ENCODE measurements at places on chromosomes 5 and 9.

- no peak for DNase-seq
Observed at GRCh38 chr5:133232011-133232410, 180.2 kb downstream of the HSPA4 start.

DNA sequence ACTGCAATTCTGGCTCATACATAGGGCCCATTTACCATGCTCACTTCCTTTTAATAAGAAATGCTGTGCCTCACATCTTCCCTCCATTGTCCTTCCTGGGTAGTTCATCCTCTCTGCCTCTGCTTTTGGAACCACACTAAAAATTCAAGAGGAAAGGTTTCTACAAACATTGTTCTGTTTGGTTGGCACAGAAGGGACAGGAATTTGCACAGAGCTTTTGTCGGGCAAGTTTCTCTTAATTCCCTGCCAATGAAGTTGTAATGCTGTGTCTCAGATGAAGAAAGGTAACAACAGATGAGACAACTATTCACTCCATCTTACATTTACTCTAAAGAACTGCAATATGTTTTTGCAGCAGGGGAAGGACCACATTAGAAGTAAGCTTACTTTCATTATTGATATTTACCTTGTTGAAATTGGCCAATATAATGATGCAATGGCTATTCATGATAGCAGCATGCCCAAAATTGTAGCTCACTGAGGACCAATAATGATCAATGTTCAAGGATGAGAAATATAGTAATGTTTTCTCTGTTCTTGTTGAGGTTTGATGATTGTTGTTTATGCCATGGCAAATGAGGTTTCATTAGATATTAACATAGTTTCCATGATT lies 82.5 kb upstream of the HMHB1 start:
- no peak for DNase-seq

- DNase-seq = no peak
Observed at GRCh38 chr5:80703747-80704146, 49.0 kb upstream of the DHFR start.

- DNase-seq = no peak
Observed at GRCh38 chr5:151053796-151054462, 26.9 kb downstream of the TNIP1 start.

- DNase-seq = no peak
Observed at GRCh38 chr5:172079876-172080275, 73.4 kb upstream of the FBXW11 start.

DNA sequence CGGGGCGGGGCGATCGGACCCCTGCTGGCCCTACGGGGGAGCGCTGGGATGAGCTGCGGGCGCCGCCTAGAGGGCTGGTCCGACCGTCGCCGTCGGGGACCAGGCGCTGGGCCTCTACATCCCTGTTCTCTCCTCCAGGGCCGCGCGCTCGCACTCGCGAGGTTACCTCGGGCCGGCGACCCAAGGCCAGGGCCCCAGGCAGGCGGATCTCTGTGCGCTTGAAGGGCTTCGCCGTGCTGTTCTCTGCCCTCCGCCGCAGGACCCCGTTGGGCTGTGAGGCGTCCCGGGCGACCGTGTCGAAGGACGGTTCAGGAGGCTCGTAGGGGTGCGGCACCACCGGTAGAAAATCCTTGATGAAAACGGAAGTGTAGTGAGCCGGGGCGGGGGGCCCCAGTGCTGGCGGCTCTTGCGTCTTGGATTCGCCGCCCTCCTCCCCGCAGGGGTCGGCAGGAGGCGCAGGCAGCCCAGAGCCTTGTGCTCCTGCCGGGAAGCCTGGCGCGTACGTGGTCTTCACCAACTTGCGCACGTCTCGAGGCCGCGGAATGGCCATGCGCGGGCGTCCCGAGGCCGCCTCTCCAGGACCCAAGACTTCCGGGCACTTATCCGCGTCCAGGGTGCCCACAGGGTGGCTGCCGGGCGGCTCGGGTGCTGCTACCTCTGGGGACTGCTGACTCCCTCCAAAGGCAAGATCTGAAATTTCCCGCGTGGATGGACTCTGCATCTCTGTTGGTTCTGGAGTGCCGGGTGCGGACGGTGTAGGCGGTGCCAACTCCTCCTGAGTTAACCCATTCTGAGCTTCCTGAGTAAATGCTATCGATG lies 2.0 kb downstream of the PROB1 start:
- peak; percentile 81 for DNase-seq

DNA sequence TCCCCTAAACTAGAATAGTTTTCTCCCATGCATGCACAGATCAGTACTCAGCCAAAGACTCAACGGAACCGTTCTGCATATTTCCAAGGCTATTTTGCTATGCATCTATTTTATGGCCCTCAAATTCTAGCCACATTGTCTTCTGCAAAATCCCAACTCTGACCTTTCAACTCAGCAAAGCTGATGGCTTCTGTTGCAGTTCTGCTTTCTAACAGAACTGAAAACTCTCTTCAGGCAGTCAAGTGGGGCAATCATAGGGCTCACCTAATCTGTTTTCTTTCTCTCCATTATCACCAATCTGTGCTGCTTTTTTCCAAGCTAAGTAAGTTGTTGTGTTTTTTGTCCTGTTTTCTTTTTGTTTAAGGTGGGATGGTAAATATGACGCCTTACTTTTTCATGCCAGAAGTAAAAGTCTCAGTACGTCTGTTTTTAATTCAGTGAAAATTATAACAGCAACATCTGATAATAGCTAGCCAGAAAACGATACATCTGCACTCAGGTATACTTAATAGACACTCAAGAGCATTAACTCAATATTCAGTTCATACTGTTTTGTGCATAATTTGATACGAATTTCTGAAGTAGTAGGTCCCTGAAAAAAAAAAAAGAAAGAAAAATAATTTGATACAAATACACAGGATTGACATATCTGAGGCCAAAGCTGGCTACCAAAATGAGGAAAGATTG lies 454.3 kb downstream of the TLE1 start:
- DNase-seq = no peak

DNA sequence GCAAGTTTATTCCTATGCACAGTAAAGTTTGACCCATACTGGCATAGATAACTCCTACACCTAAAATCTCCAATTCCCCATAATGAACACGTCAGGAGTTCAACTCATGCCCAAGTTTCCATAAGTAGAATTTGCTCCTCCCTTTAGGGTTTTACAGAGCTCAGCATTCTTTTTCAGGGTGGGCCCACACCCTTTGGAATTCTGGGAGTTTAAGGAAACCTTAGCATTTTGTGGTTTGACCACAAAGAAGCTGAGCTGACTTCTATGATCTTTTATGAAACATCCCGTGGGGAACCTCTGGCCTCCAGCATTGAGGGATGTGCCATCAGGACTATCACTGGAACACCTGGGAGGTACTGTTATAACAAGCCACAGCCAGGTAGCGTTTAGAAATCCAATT lies 220.6 kb upstream of the MAP3K1 start:
- no peak for DNase-seq

DNA sequence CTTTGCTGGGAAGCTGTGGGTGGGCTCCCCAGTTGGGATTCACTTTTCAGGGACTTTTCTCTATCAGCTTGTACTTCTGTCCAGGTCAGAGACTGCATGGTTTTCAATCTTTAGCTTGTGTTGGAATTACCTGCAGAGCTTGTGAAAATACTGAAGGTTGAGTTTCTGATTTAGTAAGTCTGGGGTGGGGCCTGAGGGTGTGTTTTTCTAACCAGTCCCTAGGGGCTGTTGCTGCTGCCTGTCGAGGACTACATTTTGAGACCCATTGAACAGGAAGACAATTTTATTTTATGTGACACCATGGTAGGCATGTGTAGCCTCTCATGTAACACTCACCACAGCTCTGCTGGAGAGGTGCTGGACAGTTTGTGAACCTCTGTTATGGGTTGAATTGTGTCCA lies 14.7 kb upstream of the MLANA start:
- DNase-seq = no peak

DNA sequence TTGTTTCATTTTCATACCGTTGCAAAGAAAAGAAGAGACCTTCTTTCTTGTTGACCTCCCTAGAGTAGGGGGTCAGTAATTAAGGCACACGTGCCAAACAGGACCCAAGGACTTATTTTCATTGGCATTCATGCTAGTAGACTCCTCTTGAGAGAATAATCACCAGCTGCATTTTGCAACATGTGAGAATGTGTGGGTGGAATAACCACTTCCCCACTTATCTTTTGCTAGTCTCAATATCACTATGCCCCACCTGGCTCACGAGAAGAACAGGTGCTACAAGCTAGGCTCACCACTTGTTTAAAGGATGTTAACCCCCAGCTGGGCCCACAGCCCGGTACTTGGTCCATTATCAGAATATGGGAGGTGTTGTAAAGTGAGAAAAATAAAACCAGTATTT lies 460.7 kb upstream of the MEF2C start:
- DNase-seq = no peak

DNA sequence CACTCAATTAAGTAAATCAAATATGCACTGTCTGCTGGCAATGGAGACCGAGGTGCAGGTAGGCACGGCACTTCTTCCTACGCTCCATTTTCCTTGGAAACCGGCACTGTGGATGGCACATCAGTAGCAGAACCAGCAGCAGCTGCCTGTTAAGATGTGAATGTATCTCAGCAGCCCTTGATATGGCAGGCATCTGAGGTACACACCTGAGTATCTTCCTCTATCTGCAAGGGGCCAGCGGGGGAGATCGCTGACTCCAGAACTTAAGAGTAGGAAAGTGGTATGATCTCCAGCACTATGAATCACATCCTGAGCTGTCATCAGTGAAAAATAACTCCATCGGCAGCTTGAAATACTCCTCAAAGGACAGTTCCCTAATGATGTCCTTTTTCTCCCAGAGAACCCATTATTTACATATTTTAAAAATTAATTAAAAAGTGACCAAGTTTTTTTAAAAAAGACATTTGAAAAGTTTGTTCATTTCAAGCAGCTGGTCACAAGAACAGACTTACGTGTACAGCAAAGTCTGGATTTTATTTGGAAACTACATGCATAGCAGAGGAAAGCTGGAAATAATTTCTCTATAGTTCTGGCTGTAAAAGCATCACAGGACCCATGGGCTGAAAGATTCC lies 97.1 kb downstream of the ADAMTS12 start:
- DNase-seq = no peak

GRCh38 chr9:72863456-72864094 lies 89.3 kb downstream of the ALDH1A1 start:
- no peak for DNase-seq

DNA sequence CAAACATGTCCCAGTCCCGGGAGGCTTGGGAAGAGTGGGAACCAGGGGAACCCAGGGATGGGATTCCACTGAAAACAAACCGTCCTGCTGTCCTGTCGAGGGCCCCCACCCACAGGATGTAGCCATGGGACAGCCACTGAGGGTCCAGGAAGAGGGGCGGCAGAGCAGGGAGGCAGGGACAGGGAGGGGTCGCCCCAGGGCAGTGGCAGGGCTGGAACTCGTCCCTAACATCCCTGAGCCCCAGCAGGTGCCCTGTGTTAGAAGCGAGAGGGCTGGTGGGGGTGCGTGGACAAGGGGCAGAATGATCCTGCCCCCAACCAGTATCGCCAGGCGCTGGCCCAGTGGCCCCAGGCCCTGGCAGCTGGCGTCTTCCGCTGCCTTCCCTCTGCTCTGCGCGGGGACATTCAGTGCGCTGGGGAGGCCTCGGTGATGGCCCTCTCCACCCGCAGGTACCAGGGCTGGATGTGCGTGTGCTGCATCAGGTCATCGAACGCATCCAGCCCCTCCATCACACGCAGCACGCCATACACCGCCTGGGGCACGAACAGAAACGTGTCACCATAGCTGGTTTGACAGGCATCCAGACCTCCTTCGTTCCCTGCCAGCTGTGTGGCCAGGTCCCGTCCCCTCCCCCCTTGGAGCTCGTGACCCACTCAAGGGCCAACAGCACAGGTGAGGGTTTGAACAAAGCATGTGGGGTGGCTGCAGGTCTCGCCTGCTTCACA lies 6.6 kb downstream of the PTGES2 start:
- no peak for DNase-seq

DNA sequence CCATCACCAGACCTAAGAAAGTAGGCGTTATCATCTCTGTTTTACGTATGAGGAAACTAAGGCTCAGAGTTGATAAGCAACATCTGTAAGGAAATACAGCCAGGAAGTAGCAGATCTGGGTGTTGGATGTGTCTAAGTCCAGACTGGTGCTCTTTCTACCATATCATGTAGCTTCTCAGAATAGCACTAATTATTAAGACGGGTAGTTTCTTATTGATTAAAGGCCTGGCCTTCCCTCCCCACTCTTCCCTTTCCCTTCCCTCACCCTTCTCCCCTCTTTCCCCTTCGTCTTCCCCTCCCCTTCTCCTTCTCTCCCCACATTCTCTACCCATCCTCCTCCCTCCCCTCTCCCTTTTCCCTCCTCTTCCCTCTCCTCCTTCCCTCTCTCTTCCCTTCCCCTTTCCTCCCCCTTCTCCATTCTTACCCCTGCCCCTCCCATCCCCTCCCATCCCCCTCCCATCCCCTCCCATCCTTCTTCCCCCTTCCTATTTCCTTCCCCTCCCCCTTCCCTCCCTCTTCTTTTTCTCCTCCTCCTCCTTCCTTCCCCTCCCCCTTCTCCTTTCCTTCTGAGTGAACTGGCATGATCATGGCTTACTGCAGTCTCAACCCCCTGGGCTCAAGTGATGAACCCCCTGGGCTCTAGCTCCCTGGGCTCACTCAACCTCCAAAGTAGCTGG lies 79.4 kb downstream of the SNX24 start:
- DNase-seq = no peak

DNA sequence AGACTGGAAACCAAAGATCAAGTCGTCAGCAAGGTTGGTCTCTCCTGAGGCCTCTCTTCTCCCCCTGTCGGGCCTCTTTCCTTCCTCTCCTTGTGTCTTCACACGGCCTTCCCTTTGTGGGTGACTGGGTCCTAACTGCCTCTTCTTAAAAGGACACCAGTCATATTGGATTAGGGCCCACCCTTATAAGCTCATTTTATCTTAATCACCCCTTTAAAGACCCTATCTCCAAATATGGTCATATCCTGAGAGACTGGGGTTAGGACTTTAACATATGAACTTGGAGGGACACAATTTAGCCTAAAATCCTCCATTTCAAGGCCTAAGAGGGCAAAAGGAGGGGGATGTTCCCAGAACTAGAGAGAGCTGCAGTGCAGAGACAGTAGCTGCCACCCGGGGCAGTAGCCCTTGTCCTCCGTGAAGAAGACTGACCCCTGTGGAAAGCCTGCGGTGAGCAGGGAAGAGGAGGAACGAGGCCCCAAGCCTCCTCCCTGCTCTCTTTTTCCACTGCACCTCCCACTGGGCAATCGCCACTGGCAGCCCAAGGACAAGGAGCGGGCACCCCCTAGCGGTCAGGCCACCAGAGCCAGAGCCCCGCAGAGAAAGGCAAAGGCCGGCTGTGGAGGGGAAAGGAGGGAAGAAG lies 34.9 kb downstream of the CFAP90 start:
- peak; percentile 59 for DNase-seq

GRCh38 chr9:84839541-84839940 lies 170.0 kb downstream of the NTRK2 start:
- DNase-seq = peak; percentile 44

- peak; percentile 4 for DNase-seq
Observed at GRCh38 chr5:120655828-120656435, 191.8 kb downstream of the PRR16 start.

DNA sequence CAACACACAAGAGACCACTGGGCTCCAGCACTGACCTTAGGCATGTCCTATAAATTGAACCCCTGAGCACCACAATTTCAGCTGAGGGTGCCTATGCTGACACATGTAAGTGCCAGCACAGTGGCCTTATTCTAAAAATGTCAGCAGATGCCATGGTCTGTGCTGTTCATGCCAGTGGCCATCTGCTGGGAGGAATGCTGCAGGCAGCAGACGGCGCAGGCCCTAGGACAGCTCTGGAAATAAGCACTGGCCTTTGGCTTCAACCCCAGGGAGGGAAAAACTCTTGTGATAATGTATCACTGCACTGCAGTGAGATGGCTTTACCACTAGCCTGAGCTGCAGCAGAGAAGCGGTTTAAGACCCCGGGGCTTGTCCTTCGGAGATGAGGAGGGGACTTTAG lies 98.5 kb downstream of the SYK start:
- no peak for DNase-seq

GRCh38 chr5:75551471-75551870 lies 39.8 kb downstream of the POLK start:
- DNase-seq = no peak

All from right kidney (tissue), 9 donors.